ENCODE measurements at places on chromosomes 1 and 21.

- no peak for DNase-seq
Observed at GRCh38 chr1:117770981-117771531, 158.4 kb downstream of the GDAP2 start.

DNA sequence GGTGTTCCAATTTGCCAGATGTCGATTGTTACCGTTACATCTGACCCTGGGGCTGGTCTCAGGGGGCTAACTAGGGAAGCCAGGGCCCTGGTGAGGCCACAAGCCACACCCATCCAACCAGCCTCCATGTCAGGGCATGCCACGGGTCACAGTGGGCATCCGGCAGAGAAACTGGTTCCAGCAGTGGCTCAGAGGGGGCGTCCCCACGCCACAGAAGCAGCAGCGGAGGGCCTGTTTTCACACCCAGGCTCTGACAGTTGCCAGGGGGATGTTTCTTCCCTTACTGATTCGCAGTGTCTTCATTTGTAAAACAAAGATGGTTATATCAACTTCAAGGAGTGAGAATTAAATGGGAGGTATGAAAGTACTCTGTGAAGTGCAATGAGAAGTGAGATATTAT lies 75.0 kb upstream of the COX20 start:
- DNase-seq = no peak

GRCh38 chr21:37045149-37045548 lies 27.7 kb downstream of the PIGP start:
- DNase-seq = no peak

DNA sequence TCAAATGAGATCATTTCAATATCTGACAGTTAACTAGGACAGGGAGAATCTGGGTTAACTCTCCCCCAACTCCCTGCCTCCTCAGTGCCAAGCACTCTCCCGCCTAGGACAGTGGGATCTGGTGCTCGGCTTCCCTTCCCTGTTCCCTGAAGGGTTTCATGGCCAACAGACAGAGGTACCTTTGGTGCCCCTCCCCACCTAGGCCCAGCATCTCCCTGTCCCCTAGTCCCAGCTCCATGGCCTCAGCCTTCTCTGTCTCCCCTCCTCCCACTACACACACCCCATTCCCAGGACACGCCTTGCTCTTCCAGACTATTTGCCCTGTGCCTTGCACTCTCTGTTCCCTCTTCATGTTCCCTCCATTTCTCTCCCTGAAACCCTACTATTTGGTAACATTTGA lies 77.1 kb downstream of the CD247 start:
- DNase-seq = no peak

DNA sequence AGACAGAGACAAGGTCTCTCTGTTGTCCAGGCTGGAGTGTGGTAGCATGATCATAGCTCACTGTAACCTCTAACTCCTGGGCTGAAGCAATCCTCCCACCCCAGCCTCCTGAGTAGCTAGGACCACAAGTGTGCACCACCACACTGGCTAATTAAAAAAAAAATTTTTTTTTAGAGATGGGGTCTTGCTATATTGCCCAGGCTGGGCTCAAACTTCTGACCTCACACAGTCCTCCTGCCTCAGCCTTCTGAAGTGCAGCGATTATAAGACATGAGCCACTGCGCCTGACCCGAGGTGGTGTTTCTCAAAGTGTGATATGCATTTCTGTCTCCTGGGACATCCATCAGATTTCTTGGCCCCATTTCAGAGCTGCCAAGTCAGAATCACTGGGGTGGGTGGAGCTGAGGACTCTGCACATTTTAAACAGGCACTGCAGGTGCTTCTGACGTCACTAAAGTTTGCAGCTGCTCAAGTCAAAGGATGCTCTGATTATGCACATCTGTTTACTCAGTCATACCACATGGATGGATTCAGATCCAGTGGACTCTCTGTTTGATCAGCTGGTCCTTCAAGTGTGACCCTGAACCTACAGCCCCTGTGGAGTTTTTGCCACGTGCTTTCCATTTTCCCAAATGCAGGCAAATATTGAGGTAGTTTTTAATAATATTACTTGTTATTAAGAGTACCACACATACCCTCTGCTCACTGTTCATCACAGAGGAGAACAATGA lies 21.4 kb downstream of the TGFB2 start:
- DNase-seq = no peak

DNA sequence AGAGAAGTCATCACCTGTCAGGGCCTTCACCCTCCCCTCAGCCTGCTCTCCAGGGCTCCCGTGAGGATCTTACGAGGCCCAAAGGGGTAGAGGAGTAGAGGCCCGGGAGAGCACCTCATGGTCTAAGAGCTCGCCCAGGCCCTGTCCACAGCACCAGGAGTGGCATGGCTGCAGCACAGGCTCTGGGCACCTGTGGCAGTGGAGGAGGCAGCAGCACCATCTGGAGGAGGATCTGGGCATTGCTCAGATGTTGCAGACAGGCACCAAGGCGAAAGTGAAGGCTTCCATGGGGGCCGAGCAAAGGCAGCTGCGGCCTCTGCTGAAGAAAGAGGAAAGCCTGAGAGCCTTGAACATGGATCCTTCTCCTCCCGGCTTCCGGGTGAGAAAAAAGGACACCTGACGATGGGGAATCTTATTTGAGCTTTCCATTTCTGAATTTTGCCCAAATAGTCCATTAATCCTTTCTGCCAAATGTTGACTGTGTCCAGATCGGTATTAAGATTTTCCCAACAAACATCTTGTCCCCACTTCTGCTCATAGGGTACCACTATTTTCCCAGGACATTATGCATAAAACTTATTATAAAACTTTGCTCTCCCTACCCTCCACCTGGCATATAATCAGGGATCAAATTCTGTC lies 604.7 kb downstream of the PTPRC start:
- DNase-seq = peak; percentile 58

- no peak for DNase-seq
Observed at GRCh38 chr1:206593351-206593925, 18.8 kb downstream of the EIF2D start.

GRCh38 chr1:182587666-182588499 lies 1.2 kb downstream of the RNASEL start:
- DNase-seq = no peak

GRCh38 chr1:245957427-245957826 lies 549.7 kb downstream of the SMYD3 start:
- DNase-seq = peak; percentile 72

GRCh38 chr1:52474807-52475206 lies 70.4 kb downstream of the PRPF38A start:
- DNase-seq = no peak

DNA sequence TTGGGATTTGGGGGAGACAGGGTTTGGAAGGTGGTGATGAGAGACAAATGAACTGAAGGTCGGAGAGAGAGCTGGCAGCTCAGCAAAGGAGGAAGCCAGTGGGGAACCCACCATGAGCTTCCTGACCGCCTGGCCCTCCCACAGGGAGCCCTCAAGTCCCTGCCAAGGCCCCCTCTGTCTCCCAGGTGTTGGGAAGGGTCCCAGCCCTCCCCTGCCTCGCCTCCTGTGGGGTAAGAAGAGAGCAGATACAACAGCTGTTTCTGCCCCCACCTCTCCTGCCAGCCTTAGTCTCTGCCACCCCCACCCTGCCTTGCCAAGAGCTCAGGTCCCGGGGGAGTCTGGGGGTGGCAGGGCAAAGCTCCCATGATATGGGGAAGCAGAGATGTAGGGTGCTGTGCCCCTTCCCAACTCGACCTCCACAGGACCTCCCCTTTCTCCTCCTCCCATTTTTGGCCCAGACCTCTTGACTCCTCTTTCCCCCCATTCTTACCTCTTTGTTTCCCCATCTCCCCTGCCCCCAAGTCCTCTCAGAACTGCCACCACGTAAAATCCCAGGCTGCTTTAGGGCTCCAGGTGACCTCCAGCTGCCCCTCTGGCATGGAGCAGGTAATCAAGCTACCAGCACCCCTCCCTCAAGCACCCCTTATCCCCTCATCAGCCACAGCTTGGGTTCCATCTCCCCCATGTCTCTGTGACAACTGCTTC lies 556 bp downstream of the S100A1 start:
- no peak for DNase-seq

GRCh38 chr1:2990376-2991115 lies 30.7 kb upstream of the ACTRT2 start:
- DNase-seq = no peak

DNA sequence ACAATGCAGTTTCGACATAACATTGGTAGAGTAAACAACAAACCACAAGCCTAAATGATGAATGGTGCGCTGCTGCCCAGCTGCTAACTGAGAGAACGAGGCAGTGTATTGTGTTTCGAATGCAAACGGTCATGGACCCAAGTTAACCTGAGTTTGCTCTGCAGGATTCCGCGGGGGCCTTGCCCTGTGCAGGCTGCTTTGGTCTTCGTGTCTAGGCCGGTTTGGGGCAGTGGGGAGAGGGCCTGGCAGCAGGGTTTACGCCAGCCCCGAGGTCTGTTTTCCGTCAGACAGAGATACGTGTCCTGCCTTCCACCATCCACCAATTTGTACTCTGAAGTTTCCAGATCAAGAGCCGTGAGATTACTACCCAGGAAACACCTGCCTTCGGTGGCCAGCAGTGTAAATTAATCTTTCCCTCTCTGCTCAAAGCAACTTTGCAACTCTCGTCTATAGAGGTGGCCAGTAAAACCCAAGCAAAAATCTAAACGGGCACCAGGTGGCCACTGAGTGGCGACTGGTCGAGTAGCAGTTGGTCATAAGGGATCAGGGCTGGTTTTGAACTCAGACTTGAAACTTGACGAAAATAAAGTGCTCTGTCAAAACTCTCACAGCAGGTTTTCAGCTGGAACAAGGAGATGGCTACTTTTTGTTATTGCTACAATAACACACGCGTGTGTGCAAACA lies 6.3 kb upstream of the PRDM15 start:
- DNase-seq = no peak

DNA sequence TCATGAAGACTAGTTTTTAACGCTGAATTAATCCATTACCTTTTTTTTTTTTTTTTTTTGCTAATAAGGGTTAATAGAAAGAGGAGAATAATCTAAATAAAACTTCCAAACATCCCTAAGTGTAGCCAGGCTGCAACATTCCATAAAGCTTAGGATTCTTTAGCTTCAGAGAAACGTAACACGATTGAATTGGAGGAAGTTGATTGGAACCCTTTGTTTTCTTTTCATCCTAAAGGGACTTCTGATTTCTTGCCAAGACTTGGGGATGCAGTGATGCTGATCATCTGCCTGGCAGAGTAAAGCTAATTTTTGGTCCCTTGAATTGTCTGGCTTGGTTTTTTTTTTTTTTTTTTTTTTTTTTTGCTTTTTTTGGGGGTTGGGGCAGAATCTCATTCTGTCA lies 142.9 kb downstream of the VPS13D start:
- DNase-seq = peak; percentile 55

DNA sequence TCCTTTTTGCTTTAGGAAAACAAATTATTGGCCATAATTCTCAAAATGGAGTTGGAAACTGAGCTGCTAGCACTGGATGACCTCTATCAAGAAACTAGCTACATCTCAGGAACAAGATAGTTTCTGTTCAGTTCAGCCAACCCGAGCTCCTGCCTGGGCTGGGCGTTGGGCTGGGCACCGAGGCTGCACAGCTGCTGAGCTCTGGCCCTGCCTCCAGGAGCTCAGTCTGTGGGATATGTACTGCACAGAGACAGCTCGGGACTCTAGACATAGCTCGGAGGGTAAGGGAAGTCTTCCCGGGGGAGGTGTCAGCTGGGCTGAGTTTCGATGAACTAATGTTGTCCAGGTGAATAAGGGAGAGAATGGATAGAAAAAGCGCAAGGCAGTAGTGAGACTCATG lies 24.5 kb upstream of the SLC1A7 start:
- DNase-seq = no peak

GRCh38 chr1:89516055-89516454 lies 8.6 kb upstream of the LRRC8B start:
- DNase-seq = no peak

DNA sequence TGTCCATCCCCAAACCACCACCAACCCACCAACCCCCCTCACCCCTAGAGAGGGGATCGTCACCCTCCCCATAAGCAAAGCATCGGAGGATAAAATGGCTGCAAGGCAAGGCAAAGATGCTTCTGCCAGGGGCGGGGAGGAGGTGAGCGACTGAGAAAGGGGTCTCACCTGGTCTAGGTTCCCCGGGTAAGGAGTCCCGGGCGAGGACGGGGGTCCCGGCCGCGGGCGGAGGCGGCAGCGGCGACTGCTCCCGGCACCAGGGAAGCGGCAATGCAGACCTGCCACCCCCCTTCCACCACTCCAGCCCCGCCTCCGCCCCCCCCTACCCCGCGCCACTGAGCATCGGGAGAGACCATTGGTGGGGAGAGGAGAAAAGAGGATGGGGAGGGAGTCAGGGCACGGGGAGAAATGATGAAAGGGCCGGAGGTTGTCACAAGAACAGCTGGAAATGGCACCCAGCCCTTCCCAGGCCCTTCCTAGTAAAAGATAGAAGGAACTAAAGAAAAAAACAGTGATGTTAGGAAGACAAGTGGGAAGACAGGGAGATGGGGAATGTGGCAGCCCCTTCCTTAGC lies at the start of gene SV2A:
TSS of gene SV2A (minus strand) at position 274 of the 574 bp plus-strand sequence. CDS start 4,004 bp downstream, outside the sequence.
- no peak for DNase-seq

DNA sequence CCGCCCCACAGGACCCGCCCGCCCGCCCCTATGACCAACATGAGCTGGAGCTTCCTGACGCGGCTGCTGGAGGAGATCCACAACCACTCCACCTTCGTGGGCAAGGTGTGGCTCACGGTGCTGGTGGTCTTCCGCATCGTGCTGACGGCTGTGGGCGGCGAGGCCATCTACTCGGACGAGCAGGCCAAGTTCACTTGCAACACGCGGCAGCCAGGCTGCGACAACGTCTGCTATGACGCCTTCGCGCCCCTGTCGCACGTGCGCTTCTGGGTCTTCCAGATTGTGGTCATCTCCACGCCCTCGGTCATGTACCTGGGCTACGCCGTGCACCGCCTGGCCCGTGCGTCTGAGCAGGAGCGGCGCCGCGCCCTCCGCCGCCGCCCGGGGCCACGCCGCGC lies 7.9 kb upstream of the IBA57 start:
- no peak for DNase-seq

DNA sequence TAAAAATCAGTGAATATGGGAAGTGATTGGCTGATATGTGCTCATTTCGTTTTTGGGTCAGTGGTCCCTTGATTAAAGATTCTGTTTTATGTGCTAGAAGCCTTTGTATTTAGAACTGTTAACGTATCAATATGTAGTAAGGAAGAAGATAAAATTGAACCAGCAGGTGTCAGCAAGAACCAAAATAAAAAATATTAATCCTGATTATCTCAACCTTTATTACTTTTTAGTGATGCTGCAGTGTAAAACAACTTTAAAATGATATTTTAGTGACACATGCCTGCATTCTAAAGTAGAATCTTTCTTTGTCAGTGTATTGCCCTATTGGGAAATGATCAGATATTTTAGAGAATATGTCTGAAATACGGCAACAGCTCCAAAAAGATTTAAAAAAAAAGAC lies 49.5 kb downstream of the NEK7 start:
- DNase-seq = no peak

- DNase-seq = no peak
Observed at GRCh38 chr1:85259912-85260274, 431 bp upstream of the C1orf52 start.

DNA sequence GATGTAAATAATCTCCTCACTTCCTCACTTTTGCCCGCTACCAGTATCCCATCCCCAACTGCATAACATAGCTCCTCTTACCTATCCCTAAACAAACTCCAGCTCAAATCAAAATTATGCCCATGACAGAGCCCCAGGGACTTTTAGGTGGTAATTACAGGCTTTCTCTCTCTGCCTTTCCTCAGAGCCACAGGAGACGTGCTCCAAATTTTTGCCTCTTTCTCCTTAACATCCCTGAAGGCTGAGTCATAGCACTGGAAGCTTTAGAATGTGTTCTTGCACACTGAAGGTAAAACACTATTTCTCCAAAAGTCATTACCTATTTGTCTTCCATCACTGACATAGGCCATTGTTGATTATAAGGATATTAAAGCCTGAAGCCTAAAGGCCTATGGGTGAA lies 263.5 kb upstream of the PLD5 start:
- DNase-seq = no peak

GRCh38 chr1:74412244-74412643 lies 100.2 kb downstream of the LRRC53 start:
- DNase-seq = no peak

All from endothelial cell of umbilical vein (primary cell).